ENCODE measurements at places on chromosomes 6 and 20. TPM values are rescaled to one million over a fixed set of nuclear protein-coding genes. Genes with fewer than 3 reads are reported as not detected.

Gene SYNDIG1
- polyA plus RNA-seq: 2.1 TPM

DNA sequence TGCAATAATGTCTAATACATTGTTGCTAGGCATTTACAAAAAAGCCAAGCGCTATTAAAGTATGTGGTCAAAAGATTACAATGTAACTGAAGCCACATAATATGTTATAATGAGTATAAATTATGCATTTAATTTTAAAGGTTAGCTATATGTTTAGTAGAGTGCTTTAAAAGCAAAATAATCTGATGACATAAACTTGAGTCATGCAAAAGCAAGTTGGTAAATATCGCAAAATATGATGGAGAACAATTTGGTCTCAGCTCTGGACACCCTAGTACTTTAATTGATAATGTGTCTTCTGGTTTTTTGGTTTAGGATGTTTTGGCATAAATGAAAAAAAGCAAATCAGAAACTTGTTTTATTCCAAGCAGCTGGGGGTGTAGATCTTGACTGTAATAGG is 188.6 kb upstream of the RREB1 start:
- H3K36me3 ChIP-seq: no peaks in the 10 kb centered on the region
- no peak overlapping the region for H3K27ac ChIP-seq
- no peak overlapping the region for H3K4me3 ChIP-seq
- peaks cover 11% of the 10 kb centered on the region for H3K4me1 ChIP-seq
- no peak for DNase-seq

DNA sequence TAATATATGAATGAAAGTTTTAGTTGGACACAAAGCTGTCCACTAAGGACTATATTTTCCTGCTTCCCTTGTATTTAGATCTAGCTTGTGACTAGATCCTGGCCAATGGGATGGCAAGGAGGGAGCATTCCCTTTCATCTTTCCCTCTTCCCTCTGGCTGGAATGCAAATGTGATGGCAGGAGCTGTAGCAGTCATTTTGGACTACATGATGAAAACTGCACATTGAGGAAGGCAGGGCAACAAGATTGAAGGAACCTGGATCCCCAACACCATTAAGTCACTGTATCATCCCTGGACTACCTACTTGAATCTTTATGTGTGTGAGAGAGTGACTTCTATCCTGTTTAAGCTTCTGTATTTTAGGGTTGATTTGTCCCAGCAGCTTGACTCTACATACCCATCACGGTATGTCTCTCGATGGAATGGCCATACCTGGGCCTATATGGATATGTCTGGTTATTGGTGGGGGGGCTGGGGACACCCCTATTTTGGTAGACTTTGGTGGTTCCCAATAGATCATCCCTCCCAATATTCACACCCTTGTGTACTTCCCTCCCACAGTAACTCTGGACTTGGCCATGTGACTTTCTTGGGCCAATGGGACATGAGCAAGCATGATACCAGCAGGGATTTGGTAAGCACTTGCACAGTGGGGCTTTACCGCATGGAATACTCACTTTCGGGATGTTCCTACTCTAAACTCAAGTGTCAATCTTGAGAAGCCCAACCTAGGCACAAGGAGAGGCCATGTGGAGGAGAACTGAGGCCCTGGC is 128.5 kb downstream of the VEGFA start:
- DNase-seq: no peak
- no peak overlapping the region for H3K27ac ChIP-seq
- no peaks in the 10 kb centered on the region for H3K4me1 ChIP-seq

DNA sequence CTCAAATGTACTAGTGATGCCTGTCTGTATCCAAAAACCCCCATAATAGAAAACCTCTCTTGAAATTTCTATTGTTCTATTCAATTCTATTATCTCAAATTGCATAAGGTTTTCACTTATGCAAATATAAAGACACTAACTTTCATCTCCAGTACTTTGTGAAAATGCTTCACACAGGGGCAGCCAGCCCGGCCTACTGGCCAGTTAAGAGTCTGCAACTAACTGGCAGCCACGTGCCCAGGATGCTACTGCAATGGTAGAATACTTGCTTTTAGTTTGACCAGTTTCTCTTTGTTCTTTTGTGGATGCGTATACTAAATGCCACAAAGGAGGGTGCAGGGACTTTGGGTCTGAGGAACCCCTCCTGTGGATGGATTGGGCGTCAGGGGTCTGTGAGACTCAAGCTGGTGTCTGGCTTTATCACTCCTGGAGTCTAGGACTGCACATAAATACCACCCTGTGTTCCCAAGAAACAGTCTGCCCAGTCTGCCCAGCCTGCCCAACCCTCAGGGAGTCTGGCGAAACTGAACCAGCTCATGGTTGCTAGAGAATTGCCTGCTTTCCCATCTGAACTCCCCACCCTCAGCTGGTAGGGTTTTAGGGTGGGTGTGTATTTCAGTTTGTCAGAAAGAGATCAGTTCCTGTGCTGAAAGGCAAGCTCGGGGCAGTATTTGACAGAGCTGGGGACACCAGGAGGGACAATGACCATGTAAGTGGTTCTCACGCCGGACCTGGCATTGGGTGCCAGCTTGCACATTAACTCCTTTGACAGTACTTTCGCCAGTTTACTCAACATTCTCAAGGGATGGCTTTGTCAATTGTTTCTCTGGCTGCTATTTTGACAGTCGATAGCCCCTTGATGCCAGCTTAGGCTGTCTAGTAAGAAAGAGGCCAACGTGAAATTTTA is 558.2 kb upstream of the JAG1 start:
- H3K36me3 ChIP-seq: no peaks in the 10 kb centered on the region
- no peaks in the 10 kb centered on the region for H3K27me3 ChIP-seq
- H3K27ac ChIP-seq: peak overlapping the region; percentile 5
- DNase-seq: peak; percentile 28
- no peak overlapping the region for H3K4me3 ChIP-seq

Gene MUC21
- polyA plus RNA-seq: 0.12 TPM

DNA sequence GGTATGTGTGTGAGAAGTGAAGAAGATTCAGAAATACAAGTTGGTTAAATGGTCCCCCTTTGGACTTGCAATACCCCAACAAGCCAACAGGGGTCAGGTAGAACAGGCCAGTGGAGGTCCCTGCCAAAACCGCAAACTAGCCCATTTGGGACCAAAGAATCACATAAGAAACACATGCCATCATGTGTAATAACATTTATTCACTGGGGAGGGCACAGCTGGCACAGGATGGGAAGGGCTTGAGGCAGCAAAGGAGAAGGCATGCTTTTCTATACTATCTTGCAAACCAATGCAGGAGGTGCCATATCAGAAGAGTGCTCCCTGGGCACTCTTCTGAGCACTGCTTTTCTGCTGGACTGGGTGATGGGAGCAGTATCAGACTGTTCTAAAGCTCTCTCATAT is 116.1 kb upstream of the TRAF3IP2 start:
- no peak overlapping the region for H3K4me3 ChIP-seq
- H3K27ac ChIP-seq: no peak overlapping the region
- no peaks in the 10 kb centered on the region for H3K4me1 ChIP-seq
- H3K27me3 ChIP-seq: no peaks in the 10 kb centered on the region
- peak; percentile 36 for DNase-seq

Gene UTRN
- polyA plus RNA-seq: 109 TPM

Gene BFSP1
- 7.4 TPM for polyA plus RNA-seq

- DNase-seq: no peak
- no peak overlapping the region for H3K27ac ChIP-seq
- H3K27me3 ChIP-seq: no peaks in the 10 kb centered on the region
- H3K4me1 ChIP-seq: no peaks in the 10 kb centered on the region
Observed at GRCh38 chr6:105058846-105059245, 101.9 kb downstream of the LIN28B start.

Gene GABRR2
- 0.79 TPM for polyA plus RNA-seq

- no peaks in the 10 kb centered on the region for H3K4me1 ChIP-seq
- no peak overlapping the region for H3K27ac ChIP-seq
- DNase-seq: no peak
- H3K4me3 ChIP-seq: no peak overlapping the region
- no peaks in the 10 kb centered on the region for H3K36me3 ChIP-seq
Observed at GRCh38 chr6:84639396-84639795, 125.0 kb downstream of the TBX18 start.

DNA sequence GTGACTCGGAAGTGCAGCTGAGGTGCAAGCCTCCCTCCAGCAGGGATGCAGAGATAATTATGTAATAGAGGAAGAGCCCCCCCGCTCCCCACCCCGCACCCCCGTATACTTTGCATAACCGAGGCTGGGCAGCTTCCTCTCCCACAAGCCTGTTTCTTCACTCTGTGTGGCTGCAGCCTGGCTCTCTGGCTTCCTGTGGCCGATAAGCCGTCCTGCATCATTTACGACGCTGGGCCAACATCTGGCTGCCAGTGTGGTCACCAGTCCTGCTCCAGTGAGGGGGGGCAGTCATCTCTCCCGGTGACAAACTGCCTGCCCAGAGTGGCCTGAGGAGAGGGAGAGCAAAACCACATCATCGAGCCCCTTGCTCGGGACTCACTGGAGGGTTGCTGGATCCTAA is 59.2 kb downstream of the RBM38 start:
- no peaks in the 10 kb centered on the region for H3K4me1 ChIP-seq
- H3K27me3 ChIP-seq: no peaks in the 10 kb centered on the region
- no peaks in the 10 kb centered on the region for H3K36me3 ChIP-seq
- DNase-seq: no peak
- H3K4me3 ChIP-seq: no peak overlapping the region
- H3K27ac ChIP-seq: no peak overlapping the region

Gene RSPH4A
- 8.1 TPM for polyA plus RNA-seq

DNA sequence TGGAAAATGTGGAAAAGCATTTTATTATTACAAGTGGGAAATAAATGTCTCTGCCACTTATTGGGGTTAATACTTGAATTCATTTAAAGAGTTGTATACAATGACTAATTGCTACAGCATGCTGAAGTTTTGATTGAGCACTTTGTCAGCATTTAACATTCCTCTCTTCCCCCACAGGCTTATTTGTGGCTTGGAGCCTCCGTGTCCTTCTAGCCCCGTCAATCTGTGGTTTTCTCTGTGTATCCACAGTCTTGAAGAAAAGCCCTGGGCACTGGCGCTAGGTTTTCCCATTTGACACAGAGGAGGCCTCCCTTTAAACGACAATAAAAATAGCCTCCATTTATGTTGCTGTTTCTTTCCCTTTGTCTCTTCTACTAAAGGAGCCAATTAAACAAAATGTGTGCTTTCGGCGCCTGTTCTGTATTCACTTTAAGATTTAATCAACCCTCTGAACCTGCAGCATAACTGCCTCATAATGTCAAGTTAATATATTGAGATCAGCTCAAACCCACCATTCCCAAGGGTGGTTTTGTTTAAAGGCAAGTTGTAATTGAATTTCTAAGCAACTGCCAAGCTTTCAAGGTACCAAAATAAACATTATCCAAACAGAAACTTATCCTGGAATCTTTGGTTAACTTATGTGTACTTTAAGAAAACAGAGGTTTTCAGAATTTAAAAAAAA is 326.6 kb upstream of the RNF24 start:
- DNase-seq: no peak
- H3K4me1 ChIP-seq: no peaks in the 10 kb centered on the region
- H3K27ac ChIP-seq: no peak overlapping the region
- H3K4me3 ChIP-seq: no peak overlapping the region
- no peaks in the 10 kb centered on the region for H3K36me3 ChIP-seq

GRCh38 chr6:11404081-11404480 is 133.5 kb upstream of the TMEM170B start:
- no peak overlapping the region for H3K4me3 ChIP-seq
- H3K4me1 ChIP-seq: peaks cover 6% of the 10 kb centered on the region
- no peak for DNase-seq
- no peaks in the 10 kb centered on the region for H3K36me3 ChIP-seq
- no peak overlapping the region for H3K27ac ChIP-seq

DNA sequence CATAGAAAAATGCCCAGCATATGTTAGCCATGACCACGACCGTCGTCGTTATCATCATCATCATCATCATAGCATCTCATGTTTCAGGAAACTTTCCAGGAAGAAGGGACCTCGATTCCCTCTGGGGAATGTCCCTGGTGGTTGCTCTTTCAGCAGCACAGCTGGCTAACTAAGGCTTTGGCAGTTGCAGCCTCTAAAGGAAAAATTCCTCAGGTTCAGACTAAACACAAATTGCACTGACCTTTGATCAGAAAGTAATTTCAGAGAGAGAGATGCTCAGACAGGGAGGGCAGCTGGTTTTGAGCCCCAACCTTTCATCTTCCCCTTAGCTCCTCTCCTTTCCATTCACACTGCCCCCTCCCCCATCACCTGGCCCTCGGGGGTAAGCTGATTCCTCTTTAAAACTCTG is 5.6 kb upstream of the CFB start:
- no peak overlapping the region for H3K4me3 ChIP-seq
- no peaks in the 10 kb centered on the region for H3K36me3 ChIP-seq
- H3K27me3 ChIP-seq: no peaks in the 10 kb centered on the region
- peaks cover 11% of the 10 kb centered on the region for H3K4me1 ChIP-seq

- H3K4me3 ChIP-seq: no peak overlapping the region
- DNase-seq: no peak
- H3K27ac ChIP-seq: no peak overlapping the region
- no peaks in the 10 kb centered on the region for H3K4me1 ChIP-seq
- no peaks in the 10 kb centered on the region for H3K36me3 ChIP-seq
Observed at GRCh38 chr20:40410028-40410427, 279.0 kb downstream of the MAFB start.

GRCh38 chr20:3704087-3704486 is 8.3 kb downstream of the SIGLEC1 start:
- no peaks in the 10 kb centered on the region for H3K27me3 ChIP-seq
- no peak overlapping the region for H3K27ac ChIP-seq
- DNase-seq: no peak
- no peaks in the 10 kb centered on the region for H3K36me3 ChIP-seq

DNA sequence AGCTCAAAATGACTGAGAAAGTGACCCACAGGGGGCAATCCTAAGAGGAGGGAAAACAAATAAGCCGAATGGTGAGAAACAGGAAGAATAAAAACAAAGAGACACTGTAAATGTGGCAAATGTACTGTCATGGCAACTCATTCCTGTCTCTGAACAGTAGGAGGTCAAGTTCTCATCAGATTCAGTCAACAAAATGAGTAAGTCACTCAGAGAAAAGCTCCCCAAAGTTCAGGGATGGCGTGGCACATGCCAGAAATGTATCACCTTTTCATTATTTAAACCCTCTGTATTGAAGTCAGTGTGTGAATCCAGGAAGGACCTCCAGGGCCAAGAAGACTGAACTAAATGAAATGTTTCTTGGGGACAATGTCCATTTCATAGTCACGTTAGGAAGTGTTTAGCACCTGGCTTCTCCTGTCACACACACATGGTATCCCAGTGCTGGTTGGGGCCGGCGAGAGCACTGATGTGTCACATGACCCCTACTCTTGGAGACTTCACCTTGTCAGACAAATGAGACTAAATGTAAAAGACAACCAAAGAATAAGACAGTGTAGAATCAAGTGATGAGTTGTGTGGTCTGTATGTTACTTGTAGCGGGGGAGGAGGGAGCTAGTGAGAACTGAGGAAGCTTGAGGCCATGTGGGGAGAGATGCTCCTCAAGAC is 20.7 kb downstream of the CNR1 start:
- DNase-seq: no peak
- no peak overlapping the region for H3K27ac ChIP-seq
- no peaks in the 10 kb centered on the region for H3K4me1 ChIP-seq
- H3K36me3 ChIP-seq: no peaks in the 10 kb centered on the region
- no peak overlapping the region for H3K4me3 ChIP-seq

- DNase-seq: no peak
- no peaks in the 10 kb centered on the region for H3K4me1 ChIP-seq
- H3K27me3 ChIP-seq: no peaks in the 10 kb centered on the region
Observed at GRCh38 chr6:3345836-3346235, 87.1 kb downstream of the PSMG4 start.

Gene SGK2
- polyA plus RNA-seq: 1.3 TPM

Gene TMEM170B
- 5.6 TPM for polyA plus RNA-seq

- H3K27me3 ChIP-seq: no peaks in the 10 kb centered on the region
- no peaks in the 10 kb centered on the region for H3K36me3 ChIP-seq
- H3K4me3 ChIP-seq: no peak overlapping the region
- no peaks in the 10 kb centered on the region for H3K4me1 ChIP-seq
Observed at GRCh38 chr6:161242113-161242512, 31.7 kb downstream of the AGPAT4 start.

GRCh38 chr6:170289951-170290295 is 955 bp downstream of the DLL1 start:
- H3K27ac ChIP-seq: peak overlapping the region; percentile 30
- H3K4me1 ChIP-seq: peaks cover 51% of the 10 kb centered on the region
- H3K27me3 ChIP-seq: no peaks in the 10 kb centered on the region

Measured in testis (tissue), 5 donors.